Kidney epithelial cell (primary cell): ENCODE measurements at places on chromosomes 16 and 17. TPM values are rescaled to one million over a fixed set of nuclear protein-coding genes. Genes with fewer than 3 reads are reported as not detected.

SHISA6 gene
- total RNA-seq, result 0.55 and 0.71 TPM in 2 replicates

- DNase-seq, result no peak
Observed at GRCh38 chr17:8100763-8101162, 13.2 kb upstream of the ALOX12B start.

NXPH3 gene
- not detected in 2 replicates for total RNA-seq

GRCh38 chr16:5065813-5066212 lies at the start of gene C16orf89:
Gene C16orf89 (minus strand): TSS chr16:5065956. CDS start chr16:5065908, 48 bp downstream.
- no peak for DNase-seq
